ENCODE measurements at places on chromosomes 1 and 21.

DNA sequence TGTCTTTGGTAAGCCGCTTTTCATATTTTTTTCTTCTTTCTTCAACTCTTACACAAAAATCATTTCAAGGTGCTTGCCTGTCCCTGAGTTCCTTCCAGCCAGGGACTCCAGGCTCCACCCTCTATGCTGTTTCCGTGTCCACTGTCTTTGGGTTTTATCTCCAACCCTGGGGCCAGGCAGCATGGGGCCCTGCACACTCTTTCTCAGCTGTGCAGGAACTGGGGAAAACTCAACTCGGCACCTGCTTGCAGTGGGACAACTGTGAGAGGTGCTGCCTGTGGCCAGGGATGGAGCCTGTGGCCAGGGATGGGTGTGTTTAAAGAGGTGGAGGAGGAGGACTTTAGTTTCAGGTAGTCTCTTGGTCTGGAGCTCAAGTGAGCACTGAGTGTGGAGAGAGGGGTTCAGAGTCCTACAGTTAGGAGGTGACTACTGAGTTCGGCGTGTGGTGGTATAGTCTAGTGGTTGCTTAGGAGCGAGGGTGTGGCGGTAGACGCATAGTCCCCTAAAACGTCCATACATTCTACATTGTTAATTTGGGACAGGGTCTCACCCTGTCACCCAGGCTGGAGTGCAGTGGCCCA, 13.4 kb downstream of the TNFRSF8 start:
- DNase-seq = no peak

- DNase-seq = no peak
Observed at GRCh38 chr1:184199036-184199435, 147.5 kb downstream of the TSEN15 start.

DNA sequence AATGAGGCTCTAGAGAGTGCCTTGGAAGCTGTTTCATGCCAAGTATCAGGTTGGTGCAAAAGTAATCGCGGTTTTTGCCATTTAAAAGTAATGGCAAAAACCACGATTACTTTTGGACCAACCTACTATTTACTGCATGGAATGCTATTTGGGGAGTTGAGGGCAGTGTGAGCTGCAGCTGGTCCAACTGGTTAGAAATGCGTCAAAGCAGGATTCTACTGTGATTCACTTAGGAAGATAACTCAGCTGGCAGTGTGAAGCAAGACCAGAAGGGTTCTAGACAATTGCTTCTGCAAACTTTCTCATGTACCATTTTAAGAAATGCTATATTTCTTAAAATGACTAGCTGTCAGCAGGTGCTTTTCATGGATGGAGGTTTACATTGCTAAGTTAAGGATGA, 21.2 kb upstream of the PLA2G2C start:
- DNase-seq = no peak

GRCh38 chr1:42420911-42421585, 34.8 kb downstream of the ZMYND12 start:
- no peak for DNase-seq

- DNase-seq = peak; percentile 20
Observed at GRCh38 chr1:152110860-152111514, 4.3 kb downstream of the TCHH start.

DNA sequence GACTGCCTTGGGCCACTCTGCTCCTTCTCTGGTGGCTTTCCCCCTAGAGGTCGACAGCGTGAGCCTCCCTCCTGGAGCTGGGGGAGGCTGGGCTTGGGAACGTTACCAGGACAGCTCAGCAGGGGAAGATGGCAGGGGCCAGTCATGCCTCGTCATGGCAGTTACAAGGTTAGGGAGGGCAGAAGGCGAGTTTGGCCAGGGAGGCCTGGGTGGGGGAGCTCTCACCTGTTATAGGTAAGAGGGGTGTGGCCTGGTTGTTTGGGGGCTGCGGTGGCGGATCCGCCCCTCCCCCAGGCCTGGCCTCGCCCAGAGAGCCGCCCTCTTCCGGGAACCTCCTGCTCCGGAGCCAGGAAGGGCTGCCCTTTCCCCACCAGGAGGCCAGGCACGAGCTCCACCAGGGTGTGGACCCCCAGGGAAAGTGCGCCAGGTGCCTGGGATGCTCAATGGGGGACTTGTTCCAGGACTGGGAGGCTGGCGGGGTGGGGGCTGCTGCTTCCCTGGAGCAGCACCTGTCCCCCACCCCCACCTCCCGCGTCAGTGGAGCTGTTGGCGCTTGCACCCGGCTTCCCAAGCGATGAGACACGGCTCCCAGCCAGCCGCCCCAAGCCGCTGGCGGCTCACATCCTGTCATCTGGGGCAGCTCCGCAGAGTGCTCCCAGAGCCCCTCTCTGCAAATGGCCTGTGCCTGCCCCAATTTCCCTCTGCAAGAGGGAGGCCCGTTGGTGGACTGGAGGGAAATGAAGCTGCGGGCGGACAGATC, 23.6 kb upstream of the PKP1 start:
- no peak for DNase-seq

DNA sequence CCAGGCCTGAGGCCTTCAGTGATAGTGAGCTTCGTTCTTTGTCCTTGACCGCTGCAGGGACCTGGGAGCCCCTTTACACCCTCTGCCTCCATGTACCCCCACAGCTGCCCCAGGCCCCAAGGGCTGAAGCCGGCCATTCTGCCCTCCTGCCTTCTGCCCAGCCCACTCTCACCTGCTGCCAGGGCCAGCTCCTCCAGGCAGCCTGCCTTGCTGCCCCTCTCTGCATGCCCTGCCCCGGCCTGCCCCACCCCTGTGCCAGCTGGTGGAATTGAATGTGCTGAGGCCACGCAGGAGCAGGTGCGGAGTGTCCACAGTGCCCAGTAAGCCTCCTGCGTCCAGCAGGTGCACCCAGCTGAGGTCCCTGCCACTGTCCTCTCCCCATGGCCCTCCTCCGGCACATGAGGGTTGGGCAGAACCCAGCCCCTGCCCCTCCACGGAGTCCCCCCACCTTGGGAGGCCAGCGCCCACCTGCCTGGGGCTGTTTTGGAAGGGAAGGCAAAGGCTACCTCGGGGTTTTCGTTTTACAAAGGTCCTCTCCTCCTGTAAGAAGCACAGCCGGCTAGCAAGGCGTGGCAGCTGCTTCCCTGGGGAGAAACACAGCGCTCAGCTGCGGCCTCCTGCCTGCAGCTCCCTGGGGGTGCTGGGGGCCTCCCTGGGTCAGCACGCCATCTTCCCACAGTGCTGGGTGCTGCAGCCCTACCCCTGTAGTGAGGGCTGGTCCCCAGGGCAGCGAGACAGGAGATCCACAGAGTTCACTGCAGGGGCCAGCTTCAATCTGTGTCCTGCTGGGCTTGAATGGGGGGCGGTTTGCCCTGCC, 21.0 kb downstream of the MMEL1 start:
- DNase-seq = no peak

GRCh38 chr21:43274946-43275310, 106.1 kb downstream of the CRYAA start:
- no peak for DNase-seq

GRCh38 chr1:244647819-244648218, 5.1 kb upstream of the DESI2 start:
- DNase-seq = no peak

DNA sequence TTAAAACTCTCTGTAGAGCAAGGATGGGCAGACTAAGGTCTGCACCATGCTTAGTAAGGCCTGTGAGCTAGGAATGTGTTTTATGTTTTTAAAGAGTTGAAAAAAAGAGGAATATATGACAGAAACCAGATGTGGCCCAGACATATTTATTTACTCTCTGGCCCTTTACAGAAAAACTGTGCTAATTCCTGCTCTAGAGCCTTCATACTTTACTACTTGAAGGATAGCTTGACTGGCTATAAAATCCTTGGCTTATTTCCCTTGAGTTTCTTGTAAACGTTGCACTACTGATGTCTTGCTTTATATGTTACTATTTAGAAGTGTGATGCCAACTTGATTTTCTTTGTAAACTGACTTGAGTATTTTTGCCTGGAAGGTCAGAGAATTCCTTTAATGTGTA, 33.5 kb downstream of the CTBS start:
- no peak for DNase-seq

Measured in stimulated activated CD4-positive, alpha-beta T cell treated with anti-CD3 and anti-CD28 coated beads, Interleukin-15, amount 100 ng/mL, for 48 hours (primary cell).